ENCODE measurements at places on chromosomes 4 and X.

DNA sequence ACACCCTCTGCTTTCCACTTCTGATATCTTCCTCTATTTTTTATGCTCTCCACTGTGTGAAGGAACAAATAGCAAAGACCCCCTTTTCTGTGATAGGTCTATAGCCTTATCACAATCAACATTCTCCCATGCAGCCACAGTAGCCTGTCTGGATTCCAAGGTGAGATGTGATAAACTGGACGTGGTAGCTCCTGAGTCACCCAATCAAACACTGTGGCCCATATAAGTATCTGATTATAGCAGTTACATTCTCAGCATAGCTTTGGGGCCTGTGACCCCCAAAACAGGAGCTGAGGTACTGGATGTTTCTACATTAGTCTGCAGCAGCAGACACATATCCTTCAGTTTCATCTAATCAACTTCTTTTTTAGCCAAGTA, 172.7 kb upstream of the IGFBP7 start:
- DNase-seq = no peak

- DNase-seq = no peak
Observed at GRCh38 chr4:26191353-26191752, 129.5 kb upstream of the RBPJ start.

GRCh38 chr4:87007528-87008446, 73.0 kb downstream of the AFF1 start:
- peak; percentile 75 for DNase-seq

DNA sequence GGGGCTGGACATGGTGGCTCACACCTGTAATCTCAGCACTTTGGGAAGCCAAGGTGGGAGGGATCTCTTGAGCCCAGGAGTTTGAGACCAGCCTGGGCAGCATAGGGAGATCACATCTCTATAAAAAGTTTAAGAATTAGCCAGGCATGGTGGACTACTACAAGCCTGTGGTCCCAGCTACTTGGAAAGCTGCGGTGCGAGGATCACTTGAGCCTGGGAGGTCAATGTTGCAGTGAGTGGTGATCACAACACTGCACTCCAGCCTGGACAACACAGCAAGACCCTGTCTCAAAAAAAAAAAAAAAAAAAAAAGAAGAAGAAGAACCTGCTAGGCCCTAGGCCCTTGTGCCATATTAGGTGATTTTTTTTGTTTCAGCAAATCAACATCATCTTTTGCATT, 12.2 kb downstream of the SRD5A3 start:
- no peak for DNase-seq

- DNase-seq = no peak
Observed at GRCh38 chrX:22037911-22038537, 5.9 kb downstream of the PHEX start.

DNA sequence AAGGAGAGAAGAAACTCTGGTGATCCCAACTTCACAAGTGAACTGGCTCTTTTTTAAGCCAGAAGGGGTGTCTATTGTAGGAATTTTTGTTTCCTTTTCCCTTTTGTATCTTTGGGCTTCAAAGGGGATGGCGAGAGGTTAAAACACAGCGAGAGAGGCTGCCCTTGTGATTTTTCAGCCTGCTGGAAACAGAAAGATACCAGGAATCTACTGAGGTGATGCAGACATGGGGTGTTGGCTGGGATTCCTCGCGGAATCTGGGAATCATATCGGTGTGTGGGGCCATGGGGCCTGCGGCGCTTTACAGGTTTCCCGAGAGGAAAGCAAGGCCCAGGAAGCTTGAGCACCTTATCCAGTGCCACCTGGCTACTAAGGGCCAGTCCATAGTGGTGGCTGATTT, 99.4 kb upstream of the STX18 start:
- no peak for DNase-seq

DNA sequence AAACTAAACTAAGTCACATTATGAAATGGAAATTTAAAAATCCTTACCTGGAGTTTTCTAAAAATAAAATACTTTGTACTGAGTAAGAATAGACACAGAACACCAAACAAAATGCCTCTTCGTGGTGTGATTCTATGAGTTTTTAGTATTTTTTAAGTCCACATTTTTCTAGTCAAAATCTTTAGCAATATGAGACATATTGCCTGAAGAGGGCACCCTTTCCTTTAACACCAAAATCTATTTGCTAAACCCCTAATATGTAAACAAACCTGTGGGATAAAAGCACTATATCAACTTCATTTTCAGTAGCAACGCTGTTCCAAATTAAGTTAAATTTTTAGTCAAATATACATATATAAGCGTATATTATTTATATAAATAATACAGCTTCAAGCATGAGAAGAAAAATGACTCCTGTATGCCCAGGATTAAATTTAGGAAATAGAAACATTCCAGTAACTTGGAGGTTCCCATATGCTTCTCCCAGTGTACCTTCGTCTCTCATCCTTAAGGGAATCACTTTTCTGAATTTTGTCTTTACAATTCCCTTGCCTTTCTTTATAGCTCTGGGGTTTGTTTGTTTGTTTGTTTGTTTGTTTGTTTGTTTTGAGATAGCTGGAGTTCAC, 23.0 kb upstream of the PGM2 start:
- DNase-seq = no peak

DNA sequence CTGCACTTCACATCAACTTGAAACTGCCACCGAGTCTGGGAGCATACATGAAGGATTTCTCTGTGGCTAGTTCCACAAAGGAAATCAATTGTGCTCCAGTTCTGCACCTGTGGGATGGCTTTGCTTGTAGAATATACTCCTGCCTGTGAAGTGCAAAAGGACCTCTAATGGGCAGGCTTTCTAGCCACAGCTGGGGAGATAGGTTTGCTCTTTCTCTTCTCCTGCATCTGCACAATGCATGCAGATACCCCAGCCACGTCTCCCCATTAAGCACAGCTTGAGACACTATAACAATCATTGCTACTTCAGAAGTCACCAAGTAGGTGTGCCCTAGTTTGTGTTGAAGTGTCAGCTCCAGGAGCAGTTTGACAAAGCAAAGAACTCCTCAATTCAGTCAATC, 364.6 kb downstream of the ZIC3 start:
- DNase-seq = no peak

DNA sequence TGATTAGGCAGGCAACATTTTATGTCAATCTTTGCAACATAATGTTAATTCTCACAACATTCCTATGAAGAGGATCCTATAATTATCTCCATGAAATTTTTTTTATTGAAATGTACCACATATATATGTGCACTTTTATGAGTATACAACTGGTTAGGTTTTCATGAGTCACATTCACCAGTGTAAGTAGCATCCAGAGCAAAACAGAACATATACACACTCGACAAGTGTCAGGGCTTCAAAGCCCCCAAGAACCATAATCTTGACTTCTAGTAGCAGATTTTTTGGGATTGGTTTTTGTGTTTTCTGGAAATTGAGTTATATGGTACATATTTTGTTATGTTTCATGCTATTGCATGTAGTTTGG, 62.4 kb downstream of the ARHGAP10 start:
- DNase-seq = no peak

DNA sequence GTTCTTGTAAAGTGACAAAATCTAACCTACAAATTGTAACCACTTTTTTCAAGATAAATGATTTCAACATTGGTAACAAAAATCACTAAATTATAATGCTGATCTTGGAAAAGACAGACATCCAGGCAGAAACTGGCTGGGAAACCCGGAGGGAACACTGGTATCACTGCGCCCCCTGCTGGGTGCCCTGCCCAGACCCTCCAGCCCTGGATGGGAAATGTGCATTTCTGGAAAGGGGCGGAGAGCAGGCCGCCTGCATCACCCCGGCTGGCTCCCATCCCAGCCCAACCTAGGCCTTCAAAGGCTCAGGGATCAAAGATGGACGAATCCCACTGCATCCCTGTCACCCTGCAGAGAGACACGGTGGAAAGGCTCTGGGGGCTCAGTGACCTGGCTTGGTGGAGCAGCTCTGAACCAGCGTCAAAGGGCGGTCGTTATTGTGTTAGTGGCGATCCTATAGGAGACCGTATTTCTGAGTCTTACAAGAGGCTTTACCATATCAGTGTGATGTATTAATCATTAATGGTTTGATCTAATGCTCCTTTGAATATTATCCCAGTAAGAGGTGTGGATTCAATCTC, 37.3 kb downstream of the ACOX3 start:
- DNase-seq = peak; percentile 96

GRCh38 chrX:41014776-41015360, 70.4 kb upstream of the USP9X start:
- DNase-seq = no peak

DNA sequence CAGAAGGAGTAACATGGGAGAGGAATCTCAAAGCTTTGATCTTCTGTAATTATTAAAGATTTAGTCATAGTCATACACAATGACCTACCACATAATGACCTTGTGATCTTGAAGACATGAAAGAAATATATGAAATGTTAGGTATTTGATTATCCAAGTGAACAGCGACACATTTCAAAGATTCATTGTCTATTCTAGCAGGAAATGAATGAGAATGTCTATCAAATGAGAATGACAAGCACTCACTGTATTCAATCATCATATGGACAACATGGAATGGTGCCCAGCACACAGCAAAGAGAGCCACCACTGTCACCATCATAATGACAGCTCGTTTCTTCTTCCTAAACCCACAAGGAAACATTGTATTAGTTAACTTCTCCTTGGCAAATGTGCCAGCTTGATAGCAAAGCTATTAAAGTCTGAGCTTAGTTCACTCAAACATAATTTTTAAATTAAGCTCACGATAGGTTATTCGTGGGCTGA, 50.6 kb downstream of the QRFPR start:
- no peak for DNase-seq

DNA sequence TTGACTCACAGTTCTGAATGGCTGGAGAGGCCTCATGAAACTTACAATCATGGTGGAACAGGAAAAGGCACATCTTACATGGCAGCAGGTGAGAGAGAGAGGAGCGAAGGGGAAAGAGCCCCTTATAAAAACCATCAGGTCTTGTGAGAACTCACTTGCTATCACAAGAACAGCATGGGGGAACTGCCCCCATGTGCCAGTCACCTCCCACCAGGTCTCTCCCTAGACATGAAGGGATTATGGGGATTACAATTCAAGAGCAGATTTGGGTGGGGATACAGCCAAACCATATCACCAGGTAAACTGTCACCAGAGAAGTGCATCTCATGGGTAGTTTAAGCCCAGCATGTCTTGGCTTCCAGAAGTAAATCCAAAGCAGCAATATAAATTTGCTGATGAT, 7.5 kb upstream of the SMARCA5 start:
- no peak for DNase-seq

DNA sequence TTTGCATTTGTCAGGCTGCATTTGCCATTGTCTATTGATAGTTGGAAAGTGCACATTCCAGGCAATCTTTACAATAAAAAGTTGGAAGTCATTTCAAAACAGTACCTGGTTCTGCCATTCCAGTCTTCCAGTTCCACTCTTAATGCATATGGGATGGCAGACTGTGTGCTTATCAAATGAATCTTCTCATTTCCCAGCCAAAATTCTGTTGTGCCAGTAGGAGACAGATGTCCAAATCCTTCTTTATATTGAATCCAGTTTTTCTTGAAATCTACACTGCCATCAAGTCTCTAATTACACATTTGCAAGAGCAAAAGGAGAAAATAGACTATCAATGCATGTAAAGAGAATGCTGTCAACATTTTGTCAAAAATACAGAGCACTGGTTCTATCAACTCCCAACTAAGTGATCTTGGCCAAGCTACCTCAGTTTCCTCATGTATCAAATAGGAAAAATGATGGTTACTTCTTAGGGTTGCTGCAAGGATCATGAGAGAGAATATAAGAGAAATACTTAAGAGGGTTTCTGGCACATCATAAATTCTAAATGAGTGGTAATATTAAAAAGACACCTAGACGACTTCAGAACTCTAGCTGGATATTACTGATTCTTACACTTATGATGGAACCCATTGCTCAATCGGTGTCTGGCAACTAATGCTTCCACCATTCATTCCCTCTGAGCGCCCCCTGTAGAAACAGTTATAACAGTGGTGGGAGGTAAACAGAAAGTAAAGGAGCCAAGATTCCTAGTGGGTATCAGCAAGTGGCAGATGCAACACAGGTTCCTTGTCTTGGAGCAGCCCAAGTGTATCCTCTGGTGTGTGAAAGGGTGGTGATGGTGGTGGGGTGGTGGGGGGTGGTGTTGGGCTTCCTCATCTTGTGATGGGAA, 3.8 kb downstream of the FGG start:
- DNase-seq = no peak

DNA sequence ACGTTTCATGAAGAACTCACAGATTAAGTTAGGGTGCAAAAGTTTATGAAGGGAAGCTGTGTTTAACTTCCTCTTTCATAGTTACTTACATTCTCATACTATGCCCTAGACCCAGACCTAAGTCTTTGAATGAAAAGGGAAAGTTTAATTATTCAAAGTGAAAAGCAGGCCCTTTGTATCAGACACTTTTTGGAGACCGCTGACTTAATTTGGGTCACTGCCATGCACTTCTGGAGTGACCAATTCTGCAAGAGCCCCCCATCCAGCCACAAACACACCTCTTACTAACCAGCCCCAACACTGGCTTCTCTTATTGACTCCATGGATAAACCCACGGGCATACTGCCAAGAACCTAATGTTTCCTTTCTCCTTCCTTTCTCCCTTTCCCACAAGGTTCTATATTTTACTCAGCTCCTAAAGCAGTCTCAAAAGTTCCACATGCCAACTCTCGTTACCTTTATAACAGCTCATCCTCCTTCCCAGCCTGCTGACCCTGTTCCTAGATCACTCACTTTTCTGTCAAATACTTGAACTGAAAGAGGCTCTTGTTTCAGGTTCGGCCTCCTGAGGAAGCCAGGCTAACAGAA, 34.5 kb downstream of the ABCE1 start:
- no peak for DNase-seq

- DNase-seq = no peak
Observed at GRCh38 chr4:110989125-110989524, 366.2 kb upstream of the PITX2 start.

Measured in aorta (tissue), 5 donors.